ENCODE measurements at places on chromosomes 7 and 10.

- DNase-seq = no peak
These were observed 31.3 kb upstream of the LSM8 start for GRCh38 chr7:118152654-118153053.

- DNase-seq = no peak
These were observed 5.3 kb downstream of the ZNF273 start for GRCh38 chr7:64908358-64908757.

DNA sequence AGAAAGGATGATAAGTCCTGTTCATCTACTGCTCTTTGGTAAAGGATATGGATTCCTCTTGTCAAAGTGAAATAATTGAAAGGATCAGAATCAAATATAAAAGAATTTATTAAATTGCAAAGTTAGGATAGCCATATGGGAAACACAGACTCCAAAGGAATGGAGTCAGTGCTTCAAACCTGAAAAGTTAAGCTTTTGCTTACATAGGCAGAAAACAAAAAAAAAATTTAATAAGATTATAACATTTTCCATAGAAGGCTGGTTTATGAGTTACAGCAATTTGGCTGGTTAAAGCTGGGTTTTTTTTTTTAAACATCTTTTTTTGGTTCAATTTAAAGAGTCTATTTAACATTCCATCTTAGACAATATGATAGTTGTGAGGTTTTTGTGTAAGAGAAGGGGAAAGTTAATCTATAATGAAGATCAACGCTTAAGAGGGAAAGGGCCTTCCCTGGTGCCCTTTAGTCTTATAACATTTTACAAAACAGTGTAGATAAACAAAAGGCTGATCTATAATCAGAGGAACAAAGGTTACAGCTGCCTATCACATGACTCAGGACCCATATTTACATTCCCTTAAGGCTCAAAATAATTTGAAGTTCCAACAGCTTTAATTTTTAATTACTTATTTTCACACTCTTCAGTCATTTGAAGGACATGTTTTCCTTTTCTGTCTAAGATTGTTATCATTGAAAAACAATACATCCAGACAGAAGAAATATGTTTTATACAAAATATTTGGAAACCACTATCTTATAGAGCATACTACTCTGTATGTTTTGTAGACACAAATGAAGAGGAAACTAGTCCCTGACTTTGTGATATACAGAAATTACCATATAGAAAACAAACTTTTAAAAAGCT, 234.3 kb upstream of the MBL2 start:
- no peak for DNase-seq

GRCh38 chr10:68367121-68367520, 34.4 kb upstream of the PBLD start:
- DNase-seq = no peak

- no peak for DNase-seq
These were observed 30.4 kb upstream of the GPR26 start for GRCh38 chr10:123635745-123636144.

- DNase-seq = no peak
These were observed 140.1 kb downstream of the DNAJB6 start for GRCh38 chr7:157476654-157477549.

- no peak for DNase-seq
These were observed 6.5 kb upstream of the NANOS1 start for GRCh38 chr10:119022846-119023552.

DNA sequence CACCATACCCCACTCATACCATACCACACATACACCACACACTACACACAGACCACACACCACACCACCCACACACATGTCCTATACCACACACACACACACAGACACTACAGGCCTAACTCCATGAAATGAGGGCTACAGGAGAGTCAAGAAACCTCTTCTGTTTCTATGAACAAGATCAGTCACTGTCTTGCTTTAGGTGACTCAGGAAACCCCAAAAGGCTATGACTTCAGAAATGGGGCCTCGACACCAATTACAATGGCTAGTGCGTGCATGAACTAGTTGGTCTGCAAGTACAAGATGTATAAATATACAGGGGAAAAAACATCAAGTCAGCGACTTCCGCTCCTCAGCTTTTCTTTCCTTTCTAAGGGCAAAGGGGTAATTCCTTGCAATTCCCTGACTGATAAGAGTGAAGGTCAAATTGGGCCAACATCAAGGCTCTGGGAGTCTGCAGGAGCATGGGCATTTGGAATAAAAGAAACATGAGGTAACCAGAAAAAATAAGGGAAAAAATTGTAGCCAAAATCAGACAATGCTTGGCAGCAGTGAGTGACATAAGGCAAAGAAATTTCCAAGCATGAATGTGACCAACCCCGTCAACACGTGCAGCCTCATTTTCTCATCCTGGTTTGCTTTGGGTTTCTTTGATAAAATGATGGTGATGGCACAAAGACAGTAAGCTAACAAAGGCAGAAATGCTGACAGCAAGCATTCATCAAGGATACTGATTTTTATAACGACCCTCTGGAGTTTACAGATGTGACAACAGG, 1.5 kb downstream of the PKD1L1 start:
- DNase-seq = no peak

- DNase-seq = no peak
These were observed 8.7 kb upstream of the BHLHA15 start for GRCh38 chr7:98202367-98203195.

- DNase-seq = no peak
These were observed 26.7 kb downstream of the PLPP4 start for GRCh38 chr10:120483651-120484301.

DNA sequence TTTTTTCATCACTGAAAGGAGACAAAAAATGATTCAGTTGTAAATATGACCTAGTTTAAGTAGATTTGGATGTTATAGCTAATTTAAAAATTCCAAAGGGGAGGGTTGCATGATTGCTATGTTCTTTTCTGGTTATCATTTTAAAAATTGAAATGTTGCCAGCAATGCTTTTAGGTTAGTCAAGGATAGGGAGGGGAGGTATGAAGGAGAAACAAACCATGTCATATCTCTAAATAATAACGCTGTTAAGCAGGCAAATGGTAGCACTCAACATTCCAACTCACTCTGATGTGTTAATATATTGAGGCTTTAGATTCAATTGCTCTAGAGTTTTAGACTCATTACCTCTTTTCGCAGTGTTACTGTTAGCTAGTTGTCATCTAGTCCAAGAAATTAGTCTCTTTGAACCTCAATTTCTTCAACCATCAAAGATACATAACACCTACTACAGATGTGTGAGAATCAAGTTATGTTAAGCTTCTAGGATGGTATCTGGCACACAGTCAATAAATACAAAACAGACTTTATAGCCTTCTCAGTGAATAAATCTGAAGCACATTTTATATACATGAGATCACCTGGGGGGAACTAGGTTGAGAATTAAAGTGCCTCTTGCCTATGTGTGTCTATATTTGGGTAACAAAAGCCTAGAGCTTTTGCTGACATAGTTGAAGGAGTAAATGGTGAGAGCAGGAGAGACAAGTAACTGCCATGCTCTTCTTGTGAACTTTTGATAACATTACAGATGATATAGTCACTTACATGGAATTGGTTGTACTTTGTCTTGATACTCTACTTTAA, 124.9 kb downstream of the CSTF2T start:
- DNase-seq = no peak

GRCh38 chr10:65518379-65518778, 1407.5 kb upstream of the LRRTM3 start:
- DNase-seq = no peak

- DNase-seq = peak; percentile 30
These were observed 195.4 kb downstream of the SKIDA1 start for GRCh38 chr10:21329995-21330627.

DNA sequence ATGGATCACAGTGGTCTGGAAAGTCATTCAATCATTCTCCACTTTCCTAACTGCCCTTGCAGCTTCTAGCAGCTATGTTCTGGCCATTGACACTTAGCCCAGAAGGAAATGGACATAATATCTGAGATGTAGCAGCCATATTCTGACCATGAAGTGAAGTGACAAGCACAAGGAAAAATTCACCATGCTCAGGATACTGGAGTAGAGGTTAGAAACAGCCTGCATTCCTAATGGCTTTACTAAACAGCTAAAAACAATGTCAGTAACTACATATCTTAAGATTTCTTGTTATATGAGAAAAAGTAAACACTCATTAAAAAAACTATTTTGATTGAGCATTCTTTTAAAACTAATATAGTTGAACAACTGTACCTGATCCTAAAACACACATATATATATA, 443.8 kb downstream of the MAGI2 start:
- no peak for DNase-seq

DNA sequence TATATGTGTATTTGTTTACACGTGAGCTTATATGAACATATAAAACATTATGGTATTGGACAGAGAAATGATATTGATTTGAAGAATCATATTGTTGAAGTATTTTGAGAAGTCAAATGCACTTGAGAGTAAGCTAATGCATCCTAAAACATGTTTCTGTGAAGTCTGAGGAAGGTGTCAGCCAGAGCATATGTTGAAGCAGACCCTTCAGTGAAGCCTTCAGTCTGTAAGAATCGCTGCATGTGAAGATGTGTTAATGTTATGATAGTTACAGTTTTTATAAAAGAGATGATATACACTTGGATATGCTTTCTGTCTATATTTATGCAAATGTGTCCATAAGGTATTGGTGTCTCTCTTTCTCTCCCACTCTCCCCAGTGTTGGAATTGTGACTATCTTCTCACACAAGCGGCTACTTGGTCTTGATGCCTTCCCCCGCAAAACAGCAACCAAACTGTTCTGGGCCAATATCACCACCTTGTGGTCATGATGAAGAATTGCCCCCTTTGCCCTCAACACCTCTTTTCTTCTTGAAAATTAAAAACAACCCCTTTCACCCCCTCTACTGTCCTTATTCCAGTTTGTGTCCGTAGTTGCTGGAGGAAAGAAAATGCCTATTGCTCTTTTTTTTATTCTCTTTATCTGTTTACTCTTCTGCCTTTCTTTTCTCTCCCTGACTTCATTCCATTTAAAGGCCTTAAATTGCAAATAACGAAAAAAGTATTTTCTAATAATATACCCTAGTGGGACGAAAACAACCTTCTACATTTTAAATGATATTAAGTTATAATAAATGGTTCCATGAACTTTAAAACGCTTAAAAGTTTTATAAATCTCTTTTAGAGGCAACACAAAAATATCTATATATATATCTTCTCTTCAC, 64.9 kb downstream of the IKZF1 start:
- DNase-seq = peak; percentile 13

DNA sequence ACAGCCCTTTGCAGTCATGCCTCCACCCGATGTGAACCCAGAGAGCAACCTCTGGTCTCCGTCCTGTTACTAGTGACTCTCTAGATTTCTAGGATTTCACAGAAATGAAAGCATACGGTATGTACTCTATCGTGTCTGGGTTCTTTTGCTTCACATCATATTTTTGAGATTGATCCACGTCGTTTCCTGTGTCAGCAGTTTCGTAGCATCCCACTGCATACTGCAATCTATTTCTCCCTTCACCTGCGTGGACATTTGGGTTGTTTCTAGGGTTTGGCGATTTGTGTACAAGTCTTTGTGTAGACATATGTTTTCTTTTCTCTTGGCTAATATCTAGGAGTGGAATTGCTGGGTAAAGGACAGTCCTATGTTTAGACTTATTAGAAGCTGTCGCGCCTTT, 119.8 kb upstream of the PCBD1 start:
- DNase-seq = no peak

DNA sequence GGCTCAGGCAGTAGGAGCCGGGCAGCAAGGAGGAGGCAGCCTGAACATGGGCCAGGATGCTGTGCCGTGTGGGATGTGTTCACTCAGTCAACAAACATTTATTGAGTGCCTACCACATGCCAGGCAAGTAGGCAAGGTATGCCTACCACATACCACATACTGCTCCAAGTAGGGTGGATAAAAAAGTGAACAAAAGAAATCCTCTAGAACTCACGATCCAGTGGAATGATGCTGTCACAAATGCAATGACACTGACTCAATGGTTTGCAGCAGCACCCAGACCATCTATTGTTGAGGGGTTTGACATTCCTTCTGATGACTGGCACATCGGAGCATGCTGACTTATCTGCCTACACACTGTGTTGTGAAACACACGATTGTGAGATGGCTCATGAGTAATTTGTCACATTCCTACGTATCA, 413.5 kb downstream of the NRG3 start:
- no peak for DNase-seq

DNA sequence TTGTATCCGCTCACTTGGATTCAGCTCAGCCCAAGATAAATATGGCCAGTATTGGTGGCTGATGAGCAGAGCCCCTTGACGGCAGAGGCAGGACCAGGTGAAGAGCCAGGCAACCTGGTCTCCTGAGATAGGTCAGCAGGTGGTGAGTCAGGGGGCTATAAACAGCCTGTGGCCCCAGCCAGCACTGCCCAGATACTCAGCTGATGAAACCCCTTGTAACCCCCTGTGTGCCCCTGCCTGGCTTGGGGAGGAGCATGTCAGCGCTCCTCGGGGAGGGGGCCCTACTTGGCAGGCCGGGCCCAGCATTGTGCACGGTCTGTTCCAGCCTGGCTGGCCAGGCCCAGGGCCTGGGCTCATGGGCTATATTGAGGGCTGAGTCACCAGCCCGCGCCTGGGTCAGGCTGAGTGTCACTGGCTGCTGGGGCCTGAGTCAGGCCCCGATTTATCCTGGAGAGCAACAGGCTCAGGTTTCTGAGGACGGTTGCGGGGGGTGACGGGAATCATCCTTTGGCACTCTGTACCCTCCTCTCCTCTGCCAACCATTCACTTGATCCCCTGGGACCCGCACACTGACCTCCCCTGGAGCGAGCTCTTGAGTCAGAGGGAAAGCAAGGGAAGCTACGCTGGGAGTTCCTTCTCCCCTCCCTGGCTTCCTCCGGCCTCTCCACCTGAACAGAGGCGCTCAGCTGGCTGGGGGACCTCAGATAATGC, 2.8 kb upstream of the FLNC start:
- DNase-seq = no peak

DNA sequence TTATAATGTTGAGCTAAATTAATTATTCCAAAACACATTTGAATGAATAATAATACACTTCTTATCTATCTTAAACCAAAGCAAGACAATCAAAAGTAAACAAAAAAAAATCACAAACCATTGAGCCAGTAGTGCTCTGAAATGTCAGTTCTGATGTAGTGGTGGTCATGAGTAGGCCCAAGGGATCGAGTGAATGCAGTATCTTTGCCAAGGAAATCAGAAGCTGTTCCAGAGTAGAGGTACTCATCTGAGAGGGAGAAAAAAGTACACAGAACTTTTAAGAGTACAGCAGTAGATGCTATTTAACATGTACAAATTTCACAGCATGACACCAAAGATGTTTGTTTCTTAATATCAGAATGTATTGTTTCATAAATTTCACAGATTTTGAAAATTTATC, 121.5 kb downstream of the SEMA3D start:
- peak; percentile 26 for DNase-seq

GRCh38 chr10:24953675-24954074, 1.3 kb upstream of the PRTFDC1 start:
- no peak for DNase-seq

DNA sequence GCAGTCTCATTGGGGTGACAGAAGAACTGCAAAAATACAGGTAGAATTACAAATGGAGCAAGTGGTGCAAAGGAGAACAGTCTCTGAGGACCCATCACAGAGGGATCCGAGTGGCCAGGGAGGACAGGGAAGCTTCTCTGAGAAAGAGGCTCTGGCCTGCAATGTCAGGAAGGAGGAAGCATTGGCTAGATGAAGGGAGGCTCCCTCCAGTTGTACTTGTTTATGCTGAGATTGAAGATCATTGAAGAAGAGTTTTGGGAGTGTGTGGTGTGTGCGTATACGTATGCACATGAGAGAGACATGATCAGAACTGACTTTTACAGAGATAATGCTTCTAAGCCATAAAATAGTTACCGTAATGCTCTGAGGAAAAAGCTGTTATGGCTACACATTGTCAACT, 274.7 kb upstream of the FZD8 start:
- DNase-seq = no peak
